Effector memory CD8-positive, alpha-beta T cell (primary cell): ENCODE measurements at places on chromosomes 5 and 9.

GRCh38 chr5:30561771-30562170 lies 631.7 kb upstream of the CDH6 start:
- H3K27me3 ChIP-seq, result no peaks in the 10 kb centered on the region
- no peaks in the 10 kb centered on the region for H3K4me1 ChIP-seq
- H3K4me3 ChIP-seq, result no peak overlapping the region
- no peak overlapping the region for H3K27ac ChIP-seq
- no peak for DNase-seq

- no peak for DNase-seq
- no peaks in the 10 kb centered on the region for H3K27me3 ChIP-seq
- H3K27ac ChIP-seq, result no peak overlapping the region
- no peak overlapping the region for H3K4me3 ChIP-seq
These were observed 92.5 kb downstream of the SIL1 start for GRCh38 chr5:139105621-139106071.

- DNase-seq, result no peak
- H3K4me3 ChIP-seq, result no peak overlapping the region
- no peaks in the 10 kb centered on the region for H3K27me3 ChIP-seq
- no peak overlapping the region for H3K27ac ChIP-seq
- no peaks in the 10 kb centered on the region for H3K36me3 ChIP-seq
- no peaks in the 10 kb centered on the region for H3K4me1 ChIP-seq
These were observed 55.3 kb upstream of the ANGPTL2 start for GRCh38 chr9:127177665-127178265.

DNA sequence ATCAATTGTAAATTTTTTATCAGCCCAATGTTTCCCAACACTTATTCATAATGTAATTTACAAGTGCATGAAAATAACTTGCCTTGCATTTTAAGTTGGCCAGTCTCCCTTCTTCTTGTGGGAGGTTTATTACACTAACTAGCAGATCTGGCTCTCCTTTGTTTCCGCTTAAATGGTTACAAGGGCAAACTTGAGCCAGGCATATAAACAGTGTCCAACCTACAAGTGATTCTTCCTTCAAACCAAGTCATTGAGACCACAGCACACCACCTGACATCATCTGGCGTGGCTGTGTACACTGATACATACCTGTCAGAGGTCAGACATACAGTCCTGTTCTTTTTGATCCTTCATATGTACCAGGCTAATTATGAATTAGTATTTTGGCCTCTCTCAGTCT lies 80.1 kb downstream of the ALDH1A1 start:
- no peak for DNase-seq
- no peak overlapping the region for H3K4me3 ChIP-seq
- no peaks in the 10 kb centered on the region for H3K36me3 ChIP-seq
- H3K27ac ChIP-seq, result no peak overlapping the region
- peaks cover 16% of the 10 kb centered on the region for H3K27me3 ChIP-seq

DNA sequence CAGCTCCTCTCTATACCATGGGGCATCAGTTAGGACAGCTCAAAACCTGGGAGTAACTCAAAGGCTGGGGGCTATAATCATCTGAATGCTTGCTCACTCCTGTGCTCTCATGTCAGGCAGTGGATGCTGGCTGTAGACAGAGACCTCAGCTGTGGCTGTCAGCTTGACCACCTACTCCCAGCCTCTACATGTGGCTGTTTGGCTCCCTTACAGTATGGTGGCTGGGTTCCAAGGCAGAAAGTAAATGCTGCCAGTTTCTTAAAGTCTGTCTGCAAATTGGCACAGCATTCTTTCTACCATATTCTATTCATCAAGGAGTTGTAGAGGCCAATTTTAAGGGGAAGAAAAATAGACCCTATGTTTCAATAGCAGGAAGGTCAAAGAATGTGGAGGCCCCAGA lies 66.9 kb downstream of the TMC1 start:
- H3K4me3 ChIP-seq, result no peak overlapping the region
- H3K27ac ChIP-seq, result no peak overlapping the region
- H3K4me1 ChIP-seq, result peaks cover 20% of the 10 kb centered on the region
- peaks cover 5% of the 10 kb centered on the region for H3K36me3 ChIP-seq
- DNase-seq, result no peak

- no peak for DNase-seq
- H3K27ac ChIP-seq, result no peak overlapping the region
- no peaks in the 10 kb centered on the region for H3K4me1 ChIP-seq
- no peaks in the 10 kb centered on the region for H3K27me3 ChIP-seq
These were observed 48.1 kb downstream of the G3BP1 start for GRCh38 chr5:151819830-151820229.

DNA sequence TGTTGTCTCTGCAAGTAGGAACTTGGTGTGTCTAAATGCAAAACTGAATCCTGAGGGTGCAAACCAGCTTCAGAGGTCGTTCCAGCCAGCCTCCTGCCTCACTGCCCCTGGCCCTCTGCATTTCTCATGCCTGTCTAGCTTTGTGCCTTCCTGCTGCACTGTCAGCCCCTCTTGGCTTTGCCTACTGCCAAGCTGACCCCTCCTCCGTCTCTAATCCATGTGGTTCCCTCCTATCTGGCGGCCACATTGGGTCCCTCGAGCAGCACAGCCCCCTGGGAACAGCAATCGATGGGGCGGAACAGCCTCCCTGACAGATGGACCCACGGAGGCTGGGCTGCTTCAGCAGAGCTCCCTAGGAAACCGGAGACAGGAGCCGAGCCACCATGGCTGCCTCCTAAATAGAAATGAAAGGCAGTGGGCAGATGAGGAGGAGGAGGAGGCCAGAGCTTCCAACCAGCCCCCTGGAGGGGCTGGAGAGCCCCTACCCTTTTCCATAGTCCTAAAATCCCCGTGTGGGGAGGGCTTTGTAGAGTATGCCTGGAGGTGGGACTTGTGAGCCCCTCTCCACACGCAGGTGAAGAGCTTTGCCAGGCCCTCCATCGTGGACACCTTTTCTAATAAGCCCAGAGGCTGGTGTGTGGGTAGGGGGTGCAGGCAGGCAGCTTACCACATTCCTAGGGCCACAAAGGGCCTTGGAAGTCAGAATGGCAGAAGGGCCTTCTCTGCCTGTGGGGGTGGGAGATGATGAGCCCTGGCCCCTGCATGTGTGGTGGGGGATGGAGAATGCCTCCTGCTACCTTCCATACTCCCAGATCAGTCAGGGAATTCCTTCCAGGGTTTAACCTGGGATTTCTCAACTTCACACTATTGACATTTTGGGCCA lies 9.2 kb upstream of the CXXC5 start:
- DNase-seq, result no peak
- H3K27me3 ChIP-seq, result no peaks in the 10 kb centered on the region
- H3K36me3 ChIP-seq, result peaks cover 13% of the 10 kb centered on the region
- H3K4me3 ChIP-seq, result peak overlapping the region; percentile 68
- H3K4me1 ChIP-seq, result peaks cover 30% of the 10 kb centered on the region

DNA sequence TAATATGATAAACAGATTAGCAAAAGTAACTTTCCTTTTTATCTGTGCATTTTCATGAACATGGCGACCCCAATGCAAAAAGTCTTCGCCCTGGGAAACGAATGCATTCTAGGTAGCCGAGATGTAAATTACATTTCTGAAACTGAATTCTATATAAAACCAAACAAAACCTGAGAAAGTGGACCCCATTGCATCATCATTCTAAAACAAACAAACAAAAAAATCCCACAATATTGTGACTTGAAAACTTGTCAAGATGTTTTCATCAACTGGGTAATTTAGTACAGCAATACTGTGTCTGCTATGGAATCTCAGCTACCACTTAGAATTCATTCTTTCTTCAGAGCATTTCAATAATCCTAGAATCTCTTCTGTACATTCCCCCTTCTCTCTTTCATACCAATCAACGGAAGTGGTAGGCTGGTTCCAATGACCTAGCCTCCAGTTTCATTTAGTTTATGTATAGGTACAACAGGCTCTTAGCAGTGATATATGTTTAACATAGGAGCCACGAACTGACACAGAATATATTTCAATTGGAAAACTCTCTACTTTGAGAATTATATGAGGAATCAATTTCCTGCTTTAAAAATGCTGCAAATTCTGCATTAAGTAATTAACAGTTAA lies 85.6 kb downstream of the FBXW11 start:
- H3K4me3 ChIP-seq, result no peak overlapping the region
- peaks cover 7% of the 10 kb centered on the region for H3K36me3 ChIP-seq
- H3K27me3 ChIP-seq, result no peaks in the 10 kb centered on the region
- H3K27ac ChIP-seq, result peak overlapping the region; percentile 10
- DNase-seq, result no peak

DNA sequence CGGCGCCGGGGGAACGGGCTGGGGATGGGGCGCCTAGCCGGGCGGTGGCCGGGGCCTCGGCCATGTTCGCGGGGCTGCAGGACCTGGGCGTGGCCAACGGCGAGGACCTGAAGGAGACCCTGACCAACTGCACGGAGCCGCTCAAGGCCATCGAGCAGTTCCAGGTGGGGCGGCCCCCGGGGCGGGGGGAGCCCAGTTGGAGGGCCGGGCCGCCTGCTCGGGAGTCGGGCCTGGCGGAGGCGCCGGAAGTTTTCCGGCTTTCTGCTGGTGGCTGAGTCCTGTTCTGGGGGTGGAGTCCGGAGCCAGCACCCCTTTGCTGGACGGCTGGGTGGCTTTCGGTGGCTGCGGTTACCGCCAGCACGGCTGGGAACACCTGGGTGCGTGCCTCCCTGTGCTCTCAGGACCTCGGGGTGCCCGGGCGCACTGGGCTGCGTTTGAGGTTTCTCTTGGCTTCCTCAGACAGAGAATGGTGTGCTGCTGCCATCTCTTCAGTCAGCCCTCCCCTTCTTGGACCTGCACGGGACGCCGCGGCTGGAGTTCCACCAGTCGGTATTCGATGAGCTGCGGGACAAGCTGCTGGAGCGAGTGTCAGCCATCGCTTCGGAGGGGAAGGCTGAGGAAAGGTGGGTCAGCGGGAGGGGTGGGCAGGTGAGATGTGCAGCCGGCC lies 454 bp downstream of the NELFB start:
- H3K4me1 ChIP-seq, result peaks cover 11% of the 10 kb centered on the region
- no peaks in the 10 kb centered on the region for H3K27me3 ChIP-seq
- peak overlapping the region; percentile 91 for H3K4me3 ChIP-seq
- H3K27ac ChIP-seq, result no peak overlapping the region
- H3K36me3 ChIP-seq, result peaks cover 45% of the 10 kb centered on the region

DNA sequence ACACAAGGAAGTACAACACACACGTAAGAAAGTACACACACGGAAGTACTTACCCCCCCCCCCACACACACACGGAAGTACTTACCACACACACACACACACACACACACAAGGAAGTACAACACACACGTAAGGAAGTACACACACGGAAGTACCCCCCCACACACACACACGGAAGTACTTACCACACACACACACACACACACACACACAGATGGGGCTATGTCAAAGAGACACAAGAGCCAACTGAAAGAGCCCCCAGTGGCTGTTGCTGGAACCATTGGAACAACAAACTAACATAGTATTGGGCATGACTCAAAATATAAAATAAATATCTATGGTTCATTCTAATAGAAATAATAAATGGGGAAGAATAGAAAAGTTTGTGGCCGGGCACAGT lies 4.9 kb upstream of the MAPK9 start:
- H3K4me3 ChIP-seq, result no peak overlapping the region
- peak overlapping the region; percentile 83 for H3K27ac ChIP-seq
- H3K4me1 ChIP-seq, result peaks cover 15% of the 10 kb centered on the region
- H3K36me3 ChIP-seq, result peaks cover 20% of the 10 kb centered on the region
- DNase-seq, result no peak
- H3K27me3 ChIP-seq, result no peaks in the 10 kb centered on the region

GRCh38 chr5:74766418-74766848 lies 484 bp downstream of the GFM2 start:
- H3K27me3 ChIP-seq, result no peaks in the 10 kb centered on the region
- H3K27ac ChIP-seq, result peak overlapping the region; percentile 98
- peak; percentile 25 for DNase-seq
- H3K4me3 ChIP-seq, result peak overlapping the region; percentile 100
- H3K4me1 ChIP-seq, result peaks cover 35% of the 10 kb centered on the region
- H3K36me3 ChIP-seq, result peaks cover 34% of the 10 kb centered on the region
